ENCODE measurements at places on chromosomes 16 and 17.
A peak's percentile ranks its signal among the peaks of the same experiment; 100 is the strongest.

- no peak for DNase-seq
Measured at GRCh38 chr16:79463841-79464240, 136.7 kb downstream of the MAF start.

- no peak for DNase-seq
Measured at GRCh38 chr17:2435181-2435741, 34.4 kb upstream of the MNT start.

- no peak for DNase-seq
Measured at GRCh38 chr16:55088098-55088497, 157.4 kb downstream of the IRX5 start.

- no peak for DNase-seq
Measured at GRCh38 chr17:73564843-73565242, 79.4 kb downstream of the SDK2 start.

DNA sequence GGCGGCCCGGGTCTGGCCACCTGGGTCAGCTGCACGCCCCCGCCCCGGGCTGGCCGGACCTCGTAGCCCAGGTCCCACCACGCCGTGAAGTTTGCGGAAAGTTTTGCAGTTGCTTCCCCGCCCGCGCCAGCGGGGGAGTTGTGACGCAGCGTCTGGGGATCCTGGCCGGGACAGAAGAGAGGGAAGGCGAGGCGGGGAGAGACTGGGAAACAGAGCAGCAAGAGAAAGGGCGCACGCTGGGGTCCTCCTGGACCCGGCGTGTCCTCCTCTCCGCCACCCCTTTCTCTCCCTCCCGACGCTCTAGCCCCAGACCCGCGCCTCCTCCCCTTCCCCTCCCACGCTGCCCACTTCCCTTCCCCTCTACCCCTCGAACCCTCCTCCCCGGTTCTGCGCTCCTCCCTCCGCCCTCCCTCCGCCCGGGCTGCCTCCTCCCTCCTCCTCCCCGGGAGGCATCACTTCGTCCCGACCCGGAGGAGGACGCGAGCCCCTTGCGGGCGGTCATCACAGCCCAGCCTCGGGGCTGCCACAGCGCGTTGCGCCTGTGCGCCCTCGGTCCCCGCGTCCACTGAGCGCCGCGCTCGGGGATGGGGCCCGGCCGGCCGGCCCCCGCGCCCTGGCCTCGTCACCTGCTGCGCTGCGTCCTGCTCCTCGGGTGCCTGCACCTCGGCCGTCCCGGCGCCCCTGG is at the start of gene MRC2:
TSS of gene MRC2 (plus strand) at position 452 of the 685 bp plus-strand sequence. CDS start at position 585, 133 bp downstream.
- peak; percentile 28 for DNase-seq

DNA sequence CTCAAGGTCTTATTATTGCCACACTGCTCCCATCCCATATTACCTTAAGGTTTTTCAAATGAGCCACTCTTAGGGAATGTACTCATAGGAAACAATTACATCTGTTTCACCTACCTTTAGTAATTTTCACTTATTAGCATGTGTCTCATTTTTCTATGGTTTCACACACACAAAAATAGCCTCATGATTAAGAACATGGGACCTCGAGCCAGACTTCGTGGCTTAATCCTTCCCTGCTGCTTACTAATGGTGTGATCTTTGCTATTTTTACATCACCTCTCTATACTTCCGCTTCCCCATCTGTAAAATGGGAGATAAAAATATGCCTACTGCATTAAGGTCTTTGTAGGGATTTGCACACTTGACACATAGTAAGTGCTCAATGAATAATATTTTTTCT is 38.5 kb downstream of the OTOA start:
- no peak for DNase-seq

DNA sequence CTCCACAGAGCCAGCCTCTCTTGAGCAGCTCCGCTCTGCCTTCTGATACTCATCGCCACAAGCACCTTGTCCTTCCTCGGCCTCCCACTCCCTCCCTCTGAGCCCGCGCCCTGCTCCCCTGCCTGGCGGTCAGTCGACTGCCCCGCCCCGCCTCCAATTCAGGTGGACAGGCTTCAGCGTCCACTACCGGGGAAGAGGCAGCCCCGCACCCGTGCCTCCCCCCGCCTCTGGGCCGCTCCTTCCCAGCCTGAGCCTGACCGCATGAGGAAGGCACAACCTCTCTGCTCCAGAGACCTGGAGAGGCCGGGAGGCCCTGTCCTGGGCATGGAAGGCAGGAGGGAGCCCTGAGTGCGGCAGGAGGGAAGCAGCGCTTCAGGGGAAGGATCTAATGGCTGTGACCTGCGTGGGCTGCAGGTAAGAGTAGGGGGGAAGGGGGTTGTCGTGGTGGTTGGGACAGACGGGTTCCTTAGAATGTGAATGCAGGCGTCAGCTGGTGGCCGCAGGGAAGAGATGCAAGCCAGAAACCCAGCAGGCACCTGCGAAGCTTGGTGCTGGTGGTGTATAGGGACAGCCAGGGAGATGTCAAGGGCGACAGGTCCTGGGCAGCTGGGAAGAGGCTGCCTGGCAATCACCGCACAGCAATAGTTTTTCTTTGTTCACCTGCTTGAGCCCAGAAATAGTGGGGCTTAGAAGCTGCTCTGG is 3.0 kb upstream of the SLC6A4 start:
- no peak for DNase-seq

DNA sequence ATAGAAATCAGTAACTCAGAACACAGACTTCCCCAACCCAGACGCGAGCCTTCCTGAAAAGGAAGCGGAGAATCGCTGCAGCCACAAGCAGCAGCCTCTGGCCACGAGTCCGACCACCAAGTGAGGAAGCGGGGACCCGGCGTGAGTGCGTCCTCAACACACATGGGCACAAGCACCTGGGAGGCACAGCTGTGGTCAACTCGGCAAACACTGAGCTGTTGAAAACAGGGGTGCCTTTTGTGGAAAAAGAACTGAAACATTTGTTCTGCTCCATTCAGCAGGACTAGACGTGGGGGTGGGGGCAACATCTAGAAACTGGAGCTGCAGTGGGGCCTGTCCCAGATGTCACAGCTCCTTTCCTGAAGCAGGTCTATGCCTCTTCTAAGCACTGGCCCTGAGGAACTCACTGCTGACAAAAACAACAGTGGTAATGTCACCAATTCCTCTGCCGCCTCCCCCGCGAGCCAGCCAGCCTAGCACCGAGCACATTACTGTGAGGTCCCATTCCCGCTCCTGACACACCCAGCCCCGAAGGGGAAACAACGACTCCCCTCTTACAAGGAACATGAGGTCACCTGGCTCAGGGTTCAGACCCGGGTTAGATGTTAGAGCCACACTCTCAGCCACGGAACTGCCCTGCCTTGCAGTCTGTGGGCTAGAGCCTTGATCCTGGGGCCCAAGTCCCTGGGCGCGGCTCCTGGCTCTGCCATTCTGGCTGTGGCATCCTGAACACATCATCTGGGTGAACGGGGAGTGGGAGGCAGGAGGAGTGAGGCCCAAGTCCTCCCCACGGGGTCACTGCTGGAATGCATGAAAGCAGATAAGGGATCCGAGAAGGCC is 29.0 kb downstream of the KDM8 start:
- DNase-seq, result no peak

DNA sequence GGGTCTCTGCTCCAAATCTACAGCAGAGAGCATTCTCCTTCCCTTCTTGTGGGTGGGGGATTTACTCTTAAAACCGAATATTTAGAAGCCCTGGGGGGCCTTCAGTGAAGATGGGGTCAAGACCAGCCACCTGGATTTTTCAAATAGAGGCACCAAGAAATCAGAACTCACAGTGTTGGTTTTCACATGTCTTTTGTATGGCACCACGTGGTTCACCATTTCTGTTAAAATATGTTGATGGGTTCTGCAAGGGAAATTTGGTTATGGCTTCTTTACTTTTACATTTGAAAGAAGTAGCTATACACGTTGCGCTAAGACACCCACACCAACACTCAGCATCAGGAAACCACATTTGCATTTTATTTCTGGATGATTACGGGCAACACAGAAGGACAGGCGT is 17.7 kb downstream of the MAF start:
- DNase-seq, result no peak

DNA sequence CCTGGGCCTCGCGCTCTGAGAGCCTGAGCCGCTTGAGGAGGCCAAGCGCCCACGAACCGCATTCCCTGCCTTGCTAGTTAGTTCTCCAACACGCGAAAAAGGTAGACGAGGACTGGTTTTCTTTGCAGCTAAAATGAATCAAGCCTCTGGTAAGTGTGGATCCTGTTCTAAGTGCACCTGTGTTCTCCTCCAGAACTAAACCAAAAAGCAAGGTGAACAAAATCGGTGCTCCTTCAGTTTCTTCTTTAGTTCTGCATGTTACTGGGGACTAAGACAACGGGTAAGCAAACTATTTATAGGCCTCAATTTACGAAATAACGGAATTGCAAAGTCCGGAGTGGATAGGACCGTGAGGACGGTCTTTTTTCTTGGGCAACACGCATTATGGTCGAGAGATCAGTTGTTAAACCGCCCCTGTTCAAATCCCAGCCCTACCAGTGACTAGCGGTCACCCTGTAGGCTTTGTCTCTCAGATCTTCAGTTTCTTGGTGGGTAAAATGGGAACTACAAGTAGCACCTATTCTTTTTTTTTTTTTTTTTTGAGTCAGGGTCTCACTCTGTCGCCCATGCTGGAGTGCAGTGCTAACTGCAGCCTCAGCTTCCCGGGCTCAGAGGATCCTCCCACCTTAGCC is 993 bp upstream of the ANKRD11 start:
- DNase-seq, result no peak

GRCh38 chr17:40462343-40463121 is 19.3 kb downstream of the IGFBP4 start:
- DNase-seq, result no peak

DNA sequence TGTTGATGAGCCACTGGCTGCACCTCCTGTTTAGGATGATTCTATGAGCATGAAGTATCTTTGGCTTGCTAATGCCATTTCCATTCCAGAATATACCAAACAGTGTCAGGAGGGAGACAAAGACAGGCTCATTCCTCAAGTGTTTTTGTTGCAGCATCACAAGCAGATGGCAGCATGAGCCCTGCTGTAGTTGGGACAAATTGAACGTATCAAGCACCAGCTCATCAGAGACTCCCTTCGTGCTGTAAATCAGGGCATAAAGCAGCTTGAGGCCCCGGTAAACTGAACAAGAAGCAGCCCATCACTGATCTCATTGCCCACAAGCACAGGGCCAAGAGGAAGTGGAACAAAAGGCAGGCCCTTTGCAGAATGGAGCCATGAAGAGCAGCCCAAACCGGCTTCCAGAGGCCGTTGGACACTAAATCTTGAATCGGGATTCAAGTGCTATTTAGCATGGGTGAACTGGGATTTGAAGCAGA is 45.9 kb upstream of the HS3ST3A1 start:
- no peak for DNase-seq
